Activated naive CD4-positive, alpha-beta T cell (primary cell): ENCODE measurements at places on chromosomes 12 and 14.

DNA sequence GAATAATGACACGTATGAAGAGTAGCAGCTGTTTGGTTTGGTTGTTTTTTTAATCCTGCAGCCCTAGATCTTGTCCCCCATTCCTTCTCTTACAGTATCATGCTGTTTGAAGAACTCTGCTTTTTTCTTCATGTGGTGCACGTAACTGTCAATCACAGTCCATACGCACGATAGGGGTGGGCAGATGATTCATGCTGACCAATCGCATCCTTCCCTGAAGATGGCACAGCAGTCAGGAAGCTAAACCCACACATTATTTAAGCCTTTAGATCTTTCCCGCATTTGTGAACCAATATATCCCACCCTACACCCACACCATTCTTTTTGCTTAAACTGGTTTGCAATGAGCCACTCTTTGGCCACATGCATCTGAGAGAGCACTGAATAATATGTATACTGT is 158.9 kb upstream of the PLEKHA5 start:
- no peak for DNase-seq

- no peak for DNase-seq
Measured at GRCh38 chr12:54654926-54655325, 6.8 kb upstream of the DCD start.

DNA sequence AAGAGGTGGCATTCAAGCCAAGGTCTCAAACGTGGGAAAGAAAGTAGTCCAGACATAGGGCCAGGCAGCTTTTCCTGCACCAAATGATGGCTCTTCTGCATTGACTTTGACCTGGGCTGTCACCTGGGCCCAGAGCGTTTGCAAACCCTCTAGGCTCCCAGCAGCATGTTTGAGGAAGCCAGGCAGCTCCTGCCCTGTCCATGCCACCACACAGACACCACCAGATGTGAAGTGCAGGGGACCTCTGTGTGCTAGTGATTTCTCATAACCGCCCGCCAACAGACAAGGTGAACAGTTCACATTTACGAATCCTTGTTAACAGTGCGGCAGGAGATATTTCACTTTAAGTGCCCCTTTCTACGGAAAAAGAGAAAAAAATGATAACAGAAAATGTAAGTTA is 49.8 kb upstream of the FAM222A start:
- no peak for DNase-seq

GRCh38 chr14:42862114-42862513 is 1255.4 kb downstream of the LRFN5 start:
- no peak for DNase-seq

DNA sequence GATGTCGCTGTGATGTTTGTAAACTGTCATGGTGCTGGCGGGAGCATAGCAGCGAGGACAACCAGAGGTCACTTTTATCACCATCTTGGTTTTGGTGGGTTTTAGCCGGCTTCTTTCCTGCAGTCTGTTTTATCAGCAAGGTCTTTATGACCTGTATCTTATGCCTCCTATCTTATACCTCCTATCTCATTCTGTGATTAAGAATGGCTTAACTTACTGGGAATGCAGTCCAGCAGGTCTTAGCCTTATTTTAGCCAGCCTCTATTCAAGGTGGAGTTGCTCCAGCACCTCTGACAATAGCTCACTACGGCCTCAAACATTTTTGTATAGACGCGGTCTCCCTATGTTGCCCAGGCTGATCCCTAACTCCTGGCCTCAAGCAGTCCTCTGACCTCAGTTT is 53.7 kb downstream of the B4GALNT3 start:
- DNase-seq, result no peak

DNA sequence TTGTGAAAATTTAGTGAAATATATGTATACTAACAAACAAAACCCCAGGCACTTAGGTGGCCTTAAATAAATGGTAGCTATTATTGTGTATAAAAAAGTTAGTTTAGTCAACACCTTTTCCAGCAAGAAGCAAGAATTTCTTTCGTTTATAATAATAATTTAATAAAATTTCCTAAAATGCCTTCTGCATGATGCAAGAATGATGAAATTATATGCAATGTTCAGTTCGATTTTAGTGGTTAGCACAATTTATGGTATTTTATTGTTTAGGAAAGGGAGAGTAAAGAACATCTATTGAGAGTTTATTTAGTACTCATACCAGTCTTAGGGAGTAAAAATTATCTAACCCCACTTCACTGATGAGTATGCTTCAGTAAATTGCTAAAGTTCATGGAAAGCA is 290.8 kb downstream of the APAF1 start:
- no peak for DNase-seq

DNA sequence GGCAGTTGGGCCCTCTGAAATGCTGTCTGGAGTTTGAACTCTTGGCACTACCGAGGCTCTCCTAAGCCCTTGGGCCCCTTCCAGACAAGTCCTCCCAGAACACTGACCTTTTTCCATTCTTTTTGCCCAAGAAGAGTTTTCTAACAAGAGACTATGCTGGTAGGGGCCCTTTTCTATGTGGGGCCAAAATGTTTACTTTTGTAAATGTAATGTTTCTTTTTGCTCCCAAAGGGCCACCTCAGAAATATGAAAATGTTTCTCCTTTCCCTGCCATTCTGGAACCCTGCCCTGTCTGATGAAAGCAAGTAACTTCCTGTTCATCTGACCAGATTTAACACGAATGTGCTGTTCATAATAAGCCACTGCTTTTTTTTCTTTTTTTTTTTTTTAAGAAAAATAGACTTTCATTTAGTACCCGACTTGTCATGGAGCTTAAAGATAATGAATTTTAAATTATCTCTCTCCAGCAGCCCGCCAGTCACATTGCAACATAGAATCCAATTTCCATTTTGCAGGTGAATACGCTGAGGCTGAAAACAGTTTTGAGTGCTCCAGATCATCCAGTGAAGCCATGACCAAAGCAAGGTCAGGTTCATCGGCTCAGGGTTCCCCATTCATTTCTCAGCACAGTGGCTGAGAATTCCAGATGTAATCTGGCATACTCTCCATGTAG is 169.9 kb downstream of the DPF3 start:
- no peak for DNase-seq

- DNase-seq, result no peak
Measured at GRCh38 chr14:61385002-61385685, 63.8 kb downstream of the PRKCH start.

DNA sequence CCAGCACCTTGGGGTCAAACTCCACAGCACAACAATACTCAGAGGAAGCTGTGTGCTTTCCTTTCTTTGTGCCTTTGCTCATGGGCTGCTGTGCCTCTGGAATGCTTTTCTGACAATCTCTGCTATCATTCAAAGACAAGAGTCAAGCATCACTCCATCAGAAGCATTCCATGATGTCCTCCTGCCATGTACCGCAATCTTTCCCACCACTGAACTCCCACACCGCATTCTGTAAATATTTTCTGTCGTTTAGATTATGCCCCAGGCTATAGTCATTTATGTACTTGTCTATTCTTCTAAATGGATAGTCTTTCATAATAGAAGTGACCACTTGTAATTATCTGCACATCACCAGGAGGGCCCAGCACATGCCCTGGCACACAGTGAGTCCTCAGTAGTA is 327.8 kb downstream of the PDZRN4 start:
- DNase-seq, result no peak

- no peak for DNase-seq
Measured at GRCh38 chr14:28755884-28756268, 10.7 kb upstream of the FOXG1 start.

- no peak for DNase-seq
Measured at GRCh38 chr12:129001-129400, 62.4 kb downstream of the IQSEC3 start.

GRCh38 chr12:89999699-90000505 is 291.3 kb upstream of the ATP2B1 start:
- no peak for DNase-seq

DNA sequence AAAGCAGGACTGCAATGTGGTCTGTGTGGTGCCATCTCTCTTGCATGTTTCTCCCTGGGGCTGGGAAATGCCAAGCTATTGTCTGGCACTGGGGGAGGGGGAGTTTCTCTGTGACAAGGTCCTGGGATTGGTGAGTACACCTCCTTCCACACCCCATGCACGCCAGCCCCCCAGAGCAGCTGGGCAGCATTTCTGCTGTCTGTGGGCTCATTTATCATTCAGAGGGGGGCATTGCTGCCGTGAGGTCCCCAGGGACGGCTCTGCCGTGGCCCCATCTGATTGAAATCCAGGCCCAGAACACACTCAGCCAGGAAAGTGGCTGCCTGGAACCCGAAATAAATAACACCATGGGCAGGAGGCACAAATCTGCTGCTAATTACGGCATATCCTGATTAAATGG is 12.6 kb upstream of the FAM222A start:
- no peak for DNase-seq

- no peak for DNase-seq
Measured at GRCh38 chr12:112126911-112127310, 1.6 kb downstream of the TRAFD1 start.

GRCh38 chr14:48900565-48900964 is 685.6 kb downstream of the RPS29 start:
- no peak for DNase-seq

DNA sequence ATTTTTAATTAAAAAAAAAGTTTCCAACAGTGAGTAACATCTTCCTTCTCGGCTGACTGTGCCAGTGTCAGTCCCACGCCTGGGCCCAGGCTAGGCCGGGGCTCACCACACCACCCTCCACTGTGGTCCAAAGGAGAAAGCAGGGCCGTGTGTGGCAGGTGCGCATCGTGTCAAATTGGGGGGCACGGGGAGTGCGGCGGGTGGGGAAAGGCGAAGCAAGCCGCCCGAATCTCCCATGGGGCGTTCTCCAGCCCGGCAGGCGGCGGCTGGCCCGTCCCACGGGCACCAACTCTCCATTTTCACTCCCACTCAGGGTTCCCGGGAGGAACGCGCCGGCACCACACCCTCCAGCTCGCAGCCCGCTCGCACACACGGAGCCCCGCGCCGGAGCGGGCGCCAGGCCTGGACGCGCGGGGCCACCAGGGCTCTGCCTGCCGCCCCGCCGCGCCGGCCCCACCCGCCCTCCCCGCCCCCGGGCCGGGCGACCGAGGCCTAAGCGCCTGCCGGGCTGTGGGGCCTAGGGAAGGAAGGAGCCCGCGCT is 604 bp downstream of the EEA1 start:
- DNase-seq, result no peak

DNA sequence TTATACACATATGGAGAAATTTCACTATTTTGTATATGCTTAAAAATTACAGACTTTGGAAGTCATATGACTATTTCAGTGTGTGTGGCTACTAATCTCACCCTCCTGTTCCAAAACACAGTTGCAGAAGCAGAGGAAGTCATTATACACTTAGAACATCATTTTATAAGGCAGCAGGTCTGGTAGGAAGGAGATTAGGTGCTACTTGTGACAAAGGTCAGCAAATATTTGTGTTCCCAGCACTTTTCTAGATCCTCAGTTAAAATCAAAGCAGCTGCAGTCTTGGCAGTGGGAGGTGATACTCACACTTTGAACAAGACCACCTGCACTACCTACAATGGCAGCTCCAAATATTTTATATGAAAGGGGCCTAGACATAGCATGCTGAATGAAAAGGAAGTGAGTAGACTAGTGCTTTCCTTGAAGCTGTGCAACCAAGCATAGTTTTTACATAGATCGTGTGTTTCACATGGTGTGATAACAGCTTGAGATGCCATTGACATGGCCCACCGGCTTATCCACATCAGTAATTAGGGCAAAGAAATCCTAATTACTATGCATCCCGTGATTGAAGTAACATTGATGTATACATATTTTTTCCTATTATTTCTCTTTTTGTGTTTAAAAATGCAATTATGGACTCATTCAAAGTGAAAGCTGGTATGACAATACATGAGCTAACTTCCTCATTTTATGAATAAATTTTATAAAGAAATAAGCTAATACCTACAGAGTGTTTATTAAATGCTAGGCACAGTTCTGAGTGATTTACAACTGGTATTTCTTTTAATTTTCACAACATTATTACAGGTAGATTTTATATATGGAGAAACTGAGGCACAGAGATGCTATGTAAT is 5.3 kb downstream of the GYS2 start:
- no peak for DNase-seq

DNA sequence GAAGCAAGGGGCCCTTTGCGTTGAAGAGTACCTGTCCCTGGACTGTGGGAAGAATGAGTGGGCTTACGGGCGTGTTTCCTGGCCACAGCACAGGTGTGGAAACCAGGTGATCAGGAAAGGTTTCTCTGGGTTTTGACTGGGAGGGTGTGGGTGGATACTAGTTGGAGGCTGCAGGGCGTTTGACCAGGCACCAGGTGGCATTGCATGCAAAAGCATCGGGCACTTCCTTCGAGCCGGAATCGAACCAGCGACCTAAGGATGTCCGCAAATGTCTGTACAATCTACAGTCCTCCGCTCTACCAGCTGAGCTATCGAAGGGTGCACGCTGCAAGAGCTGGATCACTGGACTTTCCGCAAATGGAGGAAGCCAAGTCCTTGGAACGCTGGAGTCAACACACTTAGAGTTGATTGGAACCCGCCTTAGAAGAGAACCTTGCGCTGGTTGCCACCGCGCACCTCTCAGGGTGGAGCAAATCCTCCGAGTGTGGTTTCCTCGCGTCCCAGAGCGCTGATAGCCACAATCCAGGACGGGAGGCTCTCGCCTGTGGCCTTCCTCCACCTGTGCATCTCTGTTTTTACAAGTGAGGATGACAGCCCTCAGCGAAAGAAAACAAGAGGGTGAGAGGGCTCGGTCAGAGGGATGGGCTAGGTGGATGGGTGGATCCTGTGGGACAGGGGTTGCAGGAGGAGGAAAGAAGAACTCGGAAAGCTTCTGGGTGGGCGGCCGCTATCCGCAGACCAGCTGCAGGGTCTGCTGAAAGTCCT is 21.2 kb upstream of the RNASE4 start:
- peak; percentile 30 for DNase-seq

- no peak for DNase-seq
Measured at GRCh38 chr14:95522556-95522955, 6.1 kb upstream of the SYNE3 start.

DNA sequence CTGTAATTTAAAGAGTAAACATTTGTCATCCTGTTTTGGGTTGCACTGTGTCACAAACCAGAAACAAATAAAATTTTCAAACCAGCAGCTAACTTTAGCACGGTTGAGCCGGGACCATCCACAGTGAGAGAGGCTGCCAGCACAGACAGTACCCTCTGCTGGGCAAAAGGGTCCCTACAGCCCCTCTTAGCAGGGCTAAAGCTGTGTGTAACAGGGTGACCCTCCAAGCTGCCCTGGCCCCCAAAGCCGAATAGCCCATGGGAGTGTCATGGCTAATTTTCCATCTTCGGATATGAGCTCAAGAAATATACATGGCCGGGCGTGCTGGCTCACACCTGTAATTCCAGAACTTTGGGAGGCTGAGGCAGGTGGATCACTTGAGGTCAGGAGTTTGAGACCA is 157.1 kb upstream of the GRIN2B start:
- no peak for DNase-seq

- DNase-seq, result no peak
Measured at GRCh38 chr12:92140896-92141536, 4.6 kb downstream of the BTG1 start.

DNA sequence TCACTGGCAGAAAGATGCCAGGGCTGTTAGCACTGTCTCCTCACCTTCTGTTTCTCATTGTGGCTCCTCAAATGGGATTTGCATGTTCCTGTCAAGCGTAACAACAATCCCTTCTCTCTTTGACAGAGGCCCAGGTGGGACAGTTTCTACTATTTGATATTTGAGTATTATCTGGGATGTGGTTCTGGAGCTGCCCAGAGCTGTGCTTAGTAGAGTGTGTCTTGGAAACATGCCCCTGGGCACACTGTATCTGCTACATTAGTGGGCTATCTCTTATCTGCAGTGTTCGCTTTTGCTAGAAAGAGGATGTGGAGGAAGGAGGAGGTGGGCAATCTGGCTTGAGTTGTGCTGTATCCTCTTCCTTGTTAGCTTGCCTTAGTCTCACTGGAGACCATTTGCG is 3.8 kb upstream of the ACADS start:
- no peak for DNase-seq
